ENCODE measurements at places on chromosomes 2 and 18.

GRCh38 chr2:10916953-10917352, 5.2 kb downstream of the KCNF1 start:
- DNase-seq: no peak

DNA sequence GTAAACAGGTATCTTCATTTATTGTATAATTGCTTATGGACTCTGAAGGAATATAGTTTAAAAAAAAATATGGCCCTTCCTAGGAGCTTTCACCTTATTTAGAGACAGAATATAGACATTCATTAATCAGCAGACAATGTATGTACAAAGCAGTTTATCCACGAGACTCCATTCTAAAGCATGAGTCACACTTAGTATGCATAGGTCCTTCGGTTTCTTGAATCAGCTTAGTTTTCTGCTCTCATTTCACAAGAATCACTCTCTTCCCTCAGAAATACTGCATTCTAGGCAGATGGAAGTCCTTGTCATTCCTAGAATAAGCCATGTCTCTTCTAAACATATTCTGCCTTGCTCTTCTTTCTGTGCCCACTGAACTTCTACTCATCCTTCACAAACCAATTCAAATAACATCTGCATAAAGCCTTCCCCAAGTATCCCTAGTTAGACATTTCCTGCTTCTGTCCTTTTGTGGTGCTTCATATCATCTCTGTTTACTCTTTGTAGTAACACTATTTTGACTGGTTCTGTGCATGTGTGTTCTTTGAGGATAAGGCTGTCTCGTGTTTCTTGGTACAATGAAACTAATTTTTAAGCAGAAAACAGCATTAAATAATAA, 84.5 kb downstream of the PTRHD1 start:
- DNase-seq: no peak

DNA sequence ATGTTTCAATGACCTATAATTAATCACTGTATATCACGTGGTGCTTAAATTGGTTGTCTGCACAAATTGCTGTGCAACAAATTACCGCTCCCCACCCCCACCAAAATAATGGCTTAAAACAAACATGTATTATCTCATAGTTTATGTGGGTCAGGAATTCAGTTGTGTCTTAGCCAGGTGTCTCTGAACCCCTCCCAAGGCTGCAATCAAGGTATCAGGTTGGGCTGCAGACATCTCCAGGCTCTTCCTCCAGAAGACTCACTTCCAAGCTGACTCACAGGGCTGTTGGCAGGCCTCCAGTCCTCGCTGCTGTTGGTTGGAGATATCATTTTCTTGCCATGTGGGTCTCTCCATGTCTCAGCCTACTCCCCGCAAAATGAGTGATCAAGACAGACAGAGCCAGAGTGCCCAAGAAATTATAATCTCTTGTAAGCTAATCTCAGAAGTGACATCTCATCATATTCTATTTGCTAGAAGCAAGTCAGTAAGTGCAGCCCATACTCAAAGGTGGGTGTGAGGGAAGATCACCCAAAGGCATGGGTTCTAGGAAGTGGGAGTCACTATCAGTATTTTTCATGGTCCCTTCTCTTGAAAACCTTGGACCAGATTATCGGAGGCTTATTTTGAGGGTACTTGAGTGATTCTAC, 38.4 kb downstream of the SPC25 start:
- peak; percentile 22 for DNase-seq

GRCh38 chr2:101883860-101884259, 107.9 kb upstream of the IL1R2 start:
- no peak for DNase-seq

DNA sequence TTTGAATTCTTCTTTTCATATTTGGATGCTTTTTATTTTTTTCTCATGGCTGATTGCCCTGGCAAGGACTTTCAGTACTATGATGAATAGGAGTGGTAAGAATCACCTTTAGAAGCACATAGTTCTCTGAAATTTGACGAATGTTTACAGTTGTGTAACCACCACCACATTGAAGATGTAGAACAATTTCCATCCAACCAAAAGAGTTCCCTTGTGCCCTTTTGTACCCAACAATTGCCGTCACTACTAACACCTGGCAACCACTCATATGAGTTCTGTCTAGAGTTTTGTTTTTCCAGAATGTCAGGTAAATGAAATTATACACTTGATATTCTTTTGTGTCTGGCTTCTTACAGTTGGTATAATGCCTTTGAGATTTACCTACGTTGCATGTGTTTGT, 28.7 kb upstream of the SLC16A14 start:
- DNase-seq: no peak

- peak; percentile 66 for DNase-seq
Observed at GRCh38 chr2:6780765-6781274, 84.9 kb downstream of the CMPK2 start.

GRCh38 chr2:200525551-200525881, 491 bp upstream of the SGO2 start:
- no peak for DNase-seq

GRCh38 chr2:178330175-178331017, 120.6 kb downstream of the PRKRA start:
- DNase-seq: no peak

GRCh38 chr2:108945969-108946368, 43.1 kb downstream of the EDAR start:
- no peak for DNase-seq

DNA sequence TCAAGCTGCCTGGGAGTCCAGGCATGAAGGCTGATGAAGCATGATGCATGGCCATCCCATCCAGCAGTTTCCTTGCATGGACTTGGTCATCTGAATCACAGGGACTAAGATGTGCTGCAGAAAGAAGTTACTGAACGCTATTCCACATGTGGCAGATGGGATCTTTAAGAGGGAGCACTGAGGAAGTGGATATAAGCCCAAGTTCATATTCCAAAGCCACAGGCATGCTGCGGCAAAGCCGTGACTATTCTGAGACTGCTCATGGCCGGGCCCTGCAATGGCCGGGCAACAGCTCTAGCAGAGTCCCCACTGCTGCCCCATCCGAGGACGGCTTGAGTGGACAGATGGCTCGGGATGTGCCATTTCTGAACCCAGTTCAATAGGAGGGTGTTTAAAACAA, 61.5 kb downstream of the STPG4 start:
- DNase-seq: no peak

GRCh38 chr18:48757906-48758305, 192.9 kb downstream of the SMAD7 start:
- DNase-seq: no peak

DNA sequence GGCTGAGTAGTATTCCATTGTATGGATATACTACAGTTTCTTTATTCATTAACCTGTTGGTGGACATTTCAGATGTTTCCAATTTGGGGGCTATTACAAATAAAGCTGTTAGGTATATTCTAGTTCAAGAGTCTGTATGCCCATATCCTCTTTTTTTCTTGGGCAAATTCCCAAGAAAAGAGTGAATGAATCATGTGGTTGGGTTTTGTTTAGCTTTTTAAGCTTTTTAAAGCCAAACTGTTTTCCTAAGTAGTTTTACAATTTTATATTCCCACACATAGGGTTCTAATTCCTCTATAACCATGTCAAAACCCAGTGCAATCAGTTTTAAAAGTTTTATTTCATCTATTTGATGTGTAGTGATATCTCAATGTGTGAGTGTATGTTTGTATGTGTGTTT, 44.9 kb upstream of the BAZ2B start:
- DNase-seq: no peak

- no peak for DNase-seq
Observed at GRCh38 chr2:54867457-54867856, 144.0 kb downstream of the EML6 start.

- peak; percentile 72 for DNase-seq
Observed at GRCh38 chr2:122412360-122412759, 656.9 kb downstream of the TSN start.

- no peak for DNase-seq
Observed at GRCh38 chr2:64937687-64938491, 51.3 kb upstream of the SLC1A4 start.

DNA sequence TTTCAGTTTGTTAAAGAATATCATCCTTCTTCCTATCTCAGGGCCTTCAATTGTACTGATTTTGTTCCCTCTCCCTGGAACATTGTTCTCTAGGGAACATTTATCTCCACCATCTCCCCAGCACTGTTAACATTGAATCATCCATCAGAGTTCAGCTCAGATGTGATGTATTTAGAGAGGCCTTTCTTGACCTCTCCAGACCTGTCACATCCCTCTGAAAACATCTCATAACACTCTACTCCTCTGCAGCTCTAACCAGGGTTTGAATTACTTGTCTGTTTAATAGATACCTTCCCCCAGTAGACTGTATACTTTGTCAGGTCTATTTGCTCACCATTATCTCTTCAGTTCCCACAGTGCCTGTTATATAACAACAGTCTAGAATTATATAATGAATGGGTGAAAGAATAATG, 98.6 kb downstream of the GALNT1 start:
- DNase-seq: peak; percentile 20

DNA sequence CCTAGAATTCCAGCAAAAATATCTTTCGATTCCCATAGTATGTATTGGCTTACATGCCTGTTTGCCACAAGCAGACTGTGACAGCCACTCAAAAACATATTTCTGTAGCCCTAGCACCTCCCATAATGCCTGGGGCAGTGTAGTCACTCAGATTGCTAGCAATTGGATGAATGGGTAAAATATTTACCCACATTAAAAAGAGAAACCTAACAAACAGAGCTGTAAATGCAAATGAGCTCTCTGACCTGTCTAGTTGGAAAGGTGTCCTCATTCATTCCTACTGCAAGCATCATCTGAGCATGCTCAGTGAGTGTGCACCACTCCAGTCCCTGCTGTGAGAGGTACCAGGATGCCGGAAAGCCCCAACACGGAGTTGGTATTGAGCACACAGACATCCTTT, 234.0 kb upstream of the RAB12 start:
- DNase-seq: peak; percentile 78

- DNase-seq: no peak
Observed at GRCh38 chr18:48751727-48752468, 198.9 kb downstream of the SMAD7 start.

DNA sequence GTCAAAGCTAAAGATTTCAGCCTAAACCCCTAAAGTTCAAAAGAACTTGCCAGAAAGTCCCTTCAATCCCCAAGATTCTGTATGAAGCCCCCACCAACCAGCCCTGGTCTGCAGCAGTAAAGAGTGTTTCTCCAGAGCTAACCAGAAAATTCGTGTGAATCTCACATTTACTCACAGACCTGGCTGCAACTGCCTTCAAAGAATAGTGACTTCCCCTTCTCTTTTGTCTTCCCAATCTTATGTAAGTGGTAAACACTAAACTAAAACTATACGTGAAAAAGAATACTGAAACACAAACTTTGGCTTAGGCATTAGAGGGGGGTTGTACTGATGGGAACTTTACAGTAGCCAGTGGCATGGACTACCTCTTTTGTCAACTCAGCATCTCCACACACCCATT, 50.6 kb upstream of the SETBP1 start:
- DNase-seq: no peak

- no peak for DNase-seq
Observed at GRCh38 chr18:49273241-49273880, 187.1 kb downstream of the DYM start.

- DNase-seq: no peak
Observed at GRCh38 chr2:174600349-174600748, 2.7 kb upstream of the WIPF1 start.

- no peak for DNase-seq
Observed at GRCh38 chr18:76453932-76454331, 41.1 kb downstream of the ZNF516 start.

- no peak for DNase-seq
Observed at GRCh38 chr2:54042897-54043620, 72.3 kb upstream of the PSME4 start.

DNA sequence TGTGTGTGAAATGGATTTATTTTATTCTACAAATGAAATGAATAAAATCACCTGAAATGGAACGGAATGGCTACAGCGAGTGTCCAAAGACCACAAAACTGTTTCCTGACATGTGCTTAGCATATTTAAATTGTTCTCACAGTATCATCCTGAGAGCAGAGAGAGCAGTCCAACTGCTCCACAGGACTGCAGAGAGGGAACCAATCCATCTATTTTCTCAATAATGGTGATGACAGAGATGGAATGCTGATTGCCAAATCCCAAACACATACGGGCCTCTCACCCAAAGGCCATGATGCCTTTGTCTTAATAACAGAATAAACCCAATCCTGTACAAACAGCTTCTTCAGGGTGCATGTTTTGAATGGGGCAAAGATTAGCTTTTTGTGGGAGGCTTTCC, 41.1 kb downstream of the STAT1 start:
- no peak for DNase-seq

- no peak for DNase-seq
Observed at GRCh38 chr2:204705243-204705932, 160.1 kb downstream of the PARD3B start.

- no peak for DNase-seq
Observed at GRCh38 chr2:232382331-232383225, 4.0 kb downstream of the ALPP start.

DNA sequence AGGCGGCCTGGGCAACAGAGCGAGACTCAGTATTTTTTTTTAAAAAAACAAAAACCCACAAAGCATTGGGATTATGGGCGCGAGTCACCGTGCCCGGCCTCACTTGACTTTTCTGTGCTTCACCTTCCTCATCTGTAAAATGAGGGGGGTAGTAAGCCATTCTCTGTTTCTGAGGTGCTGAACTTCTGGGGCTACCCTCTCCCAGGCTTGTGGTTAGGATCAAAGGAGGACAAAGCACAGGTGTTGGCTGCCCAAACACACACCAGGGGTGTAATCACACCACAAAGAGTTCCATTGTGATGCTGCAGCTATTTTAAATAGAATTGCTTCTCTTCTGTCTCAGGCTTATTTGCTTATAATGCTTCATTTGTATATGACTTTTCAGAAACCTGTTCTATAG, 35.8 kb upstream of the INHBB start:
- DNase-seq: peak; percentile 21

DNA sequence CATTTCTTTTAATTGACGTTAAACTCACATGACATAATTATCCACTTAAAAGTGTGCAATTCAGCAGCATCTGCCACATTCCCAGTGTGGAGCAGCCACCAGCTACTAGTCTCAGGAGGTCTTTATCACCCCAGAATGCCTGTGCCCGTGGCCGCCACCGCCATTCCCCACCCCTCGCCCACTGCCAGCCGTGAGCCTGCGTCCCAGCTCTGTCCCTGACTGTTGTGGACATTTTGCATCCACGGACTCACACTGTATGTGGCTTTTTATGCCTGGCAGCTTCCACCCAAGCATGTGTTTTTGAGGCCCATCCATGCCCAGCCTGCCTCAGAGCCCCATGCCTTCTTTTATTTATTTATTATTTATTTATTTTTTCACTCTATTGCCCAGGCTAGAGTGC, 9.2 kb downstream of the BOK start:
- no peak for DNase-seq
